ENCODE measurements at places on chromosomes 11 and 22. TPM values are rescaled to one million over a fixed set of nuclear protein-coding genes. Genes with fewer than 3 reads are reported as not detected.

The CASP5 gene
- not detected for total RNA-seq

- DNase-seq = no peak
These were observed 8.7 kb upstream of the DGKZ start for GRCh38 chr11:46338636-46338987.

- no peak for DNase-seq
These were observed 193.0 kb downstream of the MAML2 start for GRCh38 chr11:96149743-96150555.

DNA sequence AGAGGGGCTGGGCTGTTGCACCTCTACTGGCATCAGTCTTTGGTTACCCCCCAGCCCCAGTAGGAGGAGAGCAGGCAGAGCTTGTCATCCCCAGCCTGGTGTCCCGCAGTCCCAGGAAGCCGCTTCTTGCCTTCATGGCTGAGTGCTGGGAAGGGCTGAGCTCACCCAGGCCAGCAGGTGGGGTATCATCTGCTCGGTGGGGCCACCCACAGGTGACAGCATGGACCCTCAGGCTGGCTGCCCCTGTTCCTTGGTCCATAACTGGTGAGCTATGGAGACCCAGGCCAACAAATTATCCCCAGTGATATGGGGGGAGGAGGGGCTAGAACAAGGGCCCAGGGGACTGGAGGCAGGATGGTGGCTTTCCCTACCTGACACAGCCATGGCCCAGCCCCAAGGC is 6.5 kb upstream of the RHOD start:
- DNase-seq = no peak

The MPZL3 gene
- 11.7 TPM for total RNA-seq

The DNAJB7 gene
- total RNA-seq = not detected

- no peak for DNase-seq
These were observed 37.0 kb upstream of the GNAZ start for GRCh38 chr22:23033116-23033905.

The TEX12 gene
- not detected for total RNA-seq

- DNase-seq = no peak
These were observed 191.9 kb upstream of the DDI1 start for GRCh38 chr11:103844327-103845215.

Measured in HT-29 (cell line).